ENCODE measurements at places on chromosomes 7 and 10.

DNA sequence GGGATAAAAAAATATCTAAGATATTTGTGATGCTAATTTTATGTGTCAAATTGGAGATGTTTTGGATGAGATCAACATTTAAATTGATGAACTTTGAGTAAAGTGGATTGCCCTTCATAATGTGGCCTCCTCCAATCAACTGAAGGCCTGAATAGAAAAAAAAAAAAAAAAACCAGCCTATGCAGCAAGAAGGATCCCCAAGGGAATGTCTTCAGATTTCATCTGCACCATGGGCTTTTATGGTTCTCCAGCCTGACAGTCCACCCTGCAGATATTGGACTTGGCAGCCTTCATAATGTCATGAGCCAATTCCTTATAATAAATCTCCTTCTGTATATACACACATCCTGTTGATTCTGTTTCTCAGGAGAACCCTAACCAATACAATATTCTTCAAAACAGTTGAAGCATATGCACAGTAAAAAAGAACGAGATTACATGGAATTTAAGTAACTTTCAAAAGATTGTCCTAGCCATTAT, 316.9 kb upstream of the PLXDC2 start:
- DNase-seq: no peak

DNA sequence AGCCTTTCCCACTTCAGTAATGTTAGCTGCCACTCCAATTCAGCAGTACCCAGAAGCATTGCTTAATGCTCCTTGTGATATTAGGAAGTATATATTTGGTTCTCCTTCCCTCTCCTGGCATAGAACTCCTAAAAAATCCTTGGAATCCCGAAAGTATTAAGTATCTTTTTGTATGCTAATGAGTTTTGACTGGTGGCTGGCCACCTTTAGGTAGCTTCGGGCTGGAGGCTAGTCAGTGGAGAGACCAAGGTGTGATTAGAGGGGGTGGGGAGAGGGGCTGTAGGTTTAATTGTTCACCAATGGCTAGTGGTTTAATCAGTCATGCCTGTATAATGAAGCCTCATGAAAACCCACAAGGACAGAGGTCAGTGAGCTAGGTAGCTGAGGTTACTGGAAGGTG, 12.2 kb downstream of the COMTD1 start:
- DNase-seq: no peak

DNA sequence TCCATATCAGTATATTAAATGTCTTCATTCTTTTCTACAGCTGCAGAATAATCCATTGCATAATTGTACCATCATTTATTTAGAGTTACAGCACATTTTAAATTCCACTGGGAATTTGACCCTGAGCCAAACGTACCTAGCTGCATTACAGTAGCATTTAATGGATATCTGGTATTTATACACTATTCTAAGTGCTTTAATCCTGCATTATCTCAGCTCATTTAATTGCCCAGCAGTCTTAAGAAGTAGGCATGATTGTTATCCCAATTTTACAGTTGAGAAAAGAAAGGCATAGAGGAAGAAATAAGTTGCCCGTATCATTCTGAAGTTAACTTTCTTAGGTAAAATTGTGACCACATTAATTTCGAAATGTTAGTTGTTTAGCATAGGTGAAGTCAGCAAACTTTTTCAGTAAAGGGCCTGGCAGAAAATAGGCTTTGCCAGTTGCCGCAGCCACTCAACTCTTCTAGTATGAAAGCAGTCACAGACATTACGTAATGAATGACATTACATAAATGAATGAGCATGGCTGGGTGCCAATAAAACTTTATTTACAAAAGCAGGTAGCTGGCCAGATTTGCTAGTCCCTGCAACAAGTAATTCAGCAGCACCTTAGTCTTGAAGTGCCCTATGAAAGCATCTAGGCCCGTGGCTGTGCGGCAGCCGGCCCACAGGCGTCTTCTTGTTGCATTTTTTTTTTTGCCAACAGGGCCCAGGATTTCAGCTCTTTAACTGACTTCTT, 30.0 kb downstream of the GUSB start:
- DNase-seq: no peak

- DNase-seq: no peak
These were observed 214.7 kb downstream of the DNAJB6 start for GRCh38 chr7:157551325-157552070.

GRCh38 chr7:45917658-45918057, 3.4 kb downstream of the IGFBP3 start:
- peak; percentile 75 for DNase-seq

DNA sequence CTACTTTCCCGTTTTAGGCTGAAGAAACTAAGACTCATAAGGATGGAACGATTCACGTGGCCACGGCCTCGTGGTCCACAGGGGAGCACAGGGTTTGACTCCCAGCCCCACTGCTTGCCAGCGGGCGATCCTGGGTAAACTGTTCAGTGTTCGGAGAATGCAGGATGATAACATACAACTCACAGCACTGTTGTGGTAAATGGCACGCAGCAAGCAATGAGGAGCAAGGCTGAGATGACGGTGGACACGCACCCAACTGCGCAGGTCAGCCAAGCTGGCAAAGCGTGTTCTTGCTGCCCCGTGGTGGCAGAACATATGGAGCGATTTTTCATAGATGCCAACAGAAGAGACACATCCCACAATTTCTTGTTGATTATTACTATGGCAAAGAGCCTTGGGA, 272.7 kb downstream of the DNAJB6 start:
- no peak for DNase-seq

- no peak for DNase-seq
These were observed 22.7 kb downstream of the CYP2C19 start for GRCh38 chr10:94785211-94785610.

DNA sequence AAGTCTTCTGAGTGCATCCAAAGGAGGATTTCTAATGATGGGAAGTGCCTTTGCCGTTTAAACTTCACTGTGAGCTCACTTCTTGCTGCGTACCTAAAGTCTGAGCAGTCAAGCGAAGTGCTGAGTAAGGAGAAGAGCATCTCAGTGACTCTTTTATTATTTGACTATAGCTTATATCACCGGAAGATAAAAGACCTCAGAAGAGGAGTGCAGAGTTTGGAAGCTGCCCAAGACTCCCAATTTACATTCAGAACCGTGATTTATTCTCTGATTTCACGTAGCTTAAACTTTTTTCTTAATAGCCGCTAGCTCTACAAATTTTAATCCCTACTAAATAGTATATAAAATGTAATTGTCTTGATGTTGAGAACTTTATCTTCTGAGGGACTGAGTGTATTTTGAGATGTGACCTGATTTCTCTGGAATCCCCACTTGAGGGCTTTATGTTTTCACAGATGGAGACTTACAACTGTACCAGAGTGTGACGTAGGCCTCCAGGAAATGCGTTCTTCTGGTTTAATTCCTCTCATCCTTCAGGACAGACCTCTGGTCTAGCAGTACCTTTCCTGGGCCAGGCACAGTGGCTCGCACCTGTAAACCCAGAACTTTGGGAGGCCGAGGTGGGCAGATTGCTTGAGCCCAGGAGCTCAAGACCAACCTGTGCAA, 51.1 kb downstream of the CAMK1D start:
- DNase-seq: no peak

GRCh38 chr7:25384788-25385505, 156.7 kb upstream of the NPVF start:
- no peak for DNase-seq

GRCh38 chr7:2108071-2108455, 124.7 kb downstream of the MAD1L1 start:
- no peak for DNase-seq

GRCh38 chr10:81315026-81315425, 560.0 kb upstream of the NRG3 start:
- no peak for DNase-seq

- DNase-seq: no peak
These were observed 20.8 kb upstream of the HYAL4 start for GRCh38 chr7:123823898-123824753.

- no peak for DNase-seq
These were observed 8.3 kb upstream of the ASZ1 start for GRCh38 chr7:117435475-117436043.

- no peak for DNase-seq
These were observed 255.6 kb upstream of the BMPER start for GRCh38 chr7:33649476-33650441.

GRCh38 chr7:3439333-3440030, 138.4 kb downstream of the SDK1 start:
- DNase-seq: no peak

- DNase-seq: no peak
These were observed 84.2 kb upstream of the CREB5 start for GRCh38 chr7:28328146-28328545.

DNA sequence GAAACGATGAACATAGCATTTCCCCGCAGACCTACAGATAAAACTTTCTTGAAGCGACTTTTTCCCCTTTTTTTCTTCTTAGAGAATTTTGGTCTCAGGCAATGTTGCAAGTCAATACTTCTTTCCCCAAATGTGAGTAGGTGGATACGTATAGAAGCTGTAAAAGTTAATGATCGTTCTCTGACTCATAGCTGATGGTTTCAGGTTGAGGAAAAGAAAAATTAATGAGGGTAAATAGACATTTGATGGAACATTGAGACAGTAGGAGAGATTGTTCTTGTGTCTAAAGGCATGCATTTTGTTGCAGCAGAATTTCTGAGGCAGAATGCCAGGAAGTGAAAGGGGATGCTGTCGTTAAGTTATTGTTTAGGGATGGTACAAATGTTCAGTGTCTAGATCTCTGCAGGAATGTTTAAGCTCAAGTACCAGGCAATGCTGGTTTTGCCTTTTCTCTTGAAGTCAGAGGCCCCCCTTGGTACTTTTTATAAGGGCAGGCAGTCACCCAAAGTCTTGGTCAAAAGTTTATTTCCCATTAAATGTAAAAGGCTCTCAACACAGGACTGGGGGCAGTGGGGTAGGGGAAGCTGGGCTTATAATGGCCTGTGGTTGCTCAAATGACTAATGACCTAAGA, 9.3 kb downstream of the TCF7L2 start:
- no peak for DNase-seq
